ENCODE measurements at places on chromosomes 5 and 9.

DNA sequence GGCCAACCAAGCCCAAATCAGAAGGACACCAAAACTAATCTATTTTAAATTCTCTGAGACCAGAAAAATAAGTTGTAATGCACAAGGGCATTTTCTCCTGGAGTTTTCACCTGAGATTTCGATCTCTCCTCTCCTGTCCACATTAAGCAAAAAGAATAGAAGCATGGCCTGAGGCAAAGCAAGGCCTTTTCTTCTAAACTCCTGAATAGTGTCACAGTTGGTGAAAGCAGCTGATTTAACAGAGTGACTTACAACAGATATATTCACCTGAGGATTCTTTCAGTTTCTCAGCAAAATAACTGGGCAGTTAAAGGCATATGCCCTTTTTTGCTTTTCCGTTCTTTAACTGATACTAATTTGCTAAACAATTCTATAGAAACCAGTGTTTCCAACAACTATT lies 547.7 kb downstream of the EFNA5 start:
- DNase-seq, result no peak

GRCh38 chr5:133702791-133703770 lies 90.7 kb upstream of the FSTL4 start:
- DNase-seq, result no peak

GRCh38 chr5:15702102-15702501 lies 202.1 kb downstream of the FBXL7 start:
- DNase-seq, result no peak

- DNase-seq, result no peak
These were observed 154.2 kb downstream of the GAPVD1 start for GRCh38 chr9:125415583-125416460.

- DNase-seq, result no peak
These were observed 201.7 kb downstream of the EFNA5 start for GRCh38 chr5:107469064-107469463.

Measured in C1 segment of cervical spinal cord (tissue), 14 donors.